ENCODE measurements at places on chromosomes 4 and X.

- DNase-seq: no peak
Observed at GRCh38 chrX:140762061-140762460, 52.5 kb downstream of the LINC00632 start.

GRCh38 chrX:153414856-153415510, 3.7 kb downstream of the ZFP92 start:
- DNase-seq: no peak

- no peak for DNase-seq
Observed at GRCh38 chrX:56231537-56232090, 542 bp upstream of the KLF8 start.

DNA sequence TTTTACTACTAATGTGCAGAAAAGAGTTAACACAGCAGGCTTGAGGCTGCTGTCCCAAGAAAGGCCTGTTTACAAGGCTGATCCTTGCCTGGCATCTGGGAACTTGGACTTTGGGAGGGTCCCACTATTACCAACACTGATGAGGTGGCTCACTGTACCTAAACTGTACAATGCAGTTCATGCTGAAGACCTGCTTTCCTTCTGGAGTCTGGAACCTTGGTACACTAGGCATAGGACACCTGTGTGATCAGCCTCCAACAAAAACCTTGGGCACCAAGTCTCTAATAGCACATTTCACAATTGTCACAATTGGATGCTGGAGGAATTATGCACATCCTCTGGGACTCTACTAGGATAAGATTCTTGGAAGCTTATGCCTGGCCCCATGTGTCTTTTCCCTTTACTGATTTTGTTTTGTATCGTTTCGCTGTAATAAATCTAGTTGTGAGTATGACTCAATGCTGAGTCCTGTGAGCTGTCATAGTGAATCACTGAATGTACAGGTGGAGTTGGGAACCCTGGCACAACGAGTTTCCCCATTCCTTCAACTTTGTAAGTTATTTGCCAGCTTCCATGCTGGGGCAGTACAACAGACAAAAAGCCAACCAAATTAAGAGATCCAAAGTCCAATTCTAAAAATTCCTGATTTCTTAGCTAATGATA, 45.9 kb downstream of the TEC start:
- no peak for DNase-seq

DNA sequence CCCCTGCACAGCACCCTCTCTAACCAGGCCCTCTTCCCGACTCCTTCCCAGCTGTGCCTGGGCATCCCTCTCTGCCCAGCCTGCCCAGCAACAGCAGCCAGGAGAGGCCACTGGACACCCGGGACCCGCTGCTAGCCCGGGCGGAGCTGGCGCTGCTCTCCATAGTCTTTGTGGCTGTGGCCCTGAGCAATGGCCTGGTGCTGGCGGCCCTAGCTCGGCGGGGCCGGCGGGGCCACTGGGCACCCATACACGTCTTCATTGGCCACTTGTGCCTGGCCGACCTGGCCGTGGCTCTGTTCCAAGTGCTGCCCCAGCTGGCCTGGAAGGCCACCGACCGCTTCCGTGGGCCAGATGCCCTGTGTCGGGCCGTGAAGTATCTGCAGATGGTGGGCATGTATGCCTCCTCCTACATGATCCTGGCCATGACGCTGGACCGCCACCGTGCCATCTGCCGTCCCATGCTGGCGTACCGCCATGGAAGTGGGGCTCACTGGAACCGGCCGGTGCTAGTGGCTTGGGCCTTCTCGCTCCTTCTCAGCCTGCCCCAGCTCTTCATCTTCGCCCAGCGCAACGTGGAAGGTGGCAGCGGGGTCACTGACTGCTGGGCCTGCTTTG, 1.1 kb downstream of the AVPR2 start:
- no peak for DNase-seq

- no peak for DNase-seq
Observed at GRCh38 chrX:16014171-16014570, 109.2 kb upstream of the GRPR start.
